Esophagus squamous epithelium (tissue), 5 donors: ENCODE measurements at places on chromosomes 1 and 21.

GRCh38 chr1:222768592-222768991 lies 31.6 kb downstream of the FAM177B start:
- DNase-seq: no peak

GRCh38 chr1:204872262-204872881 lies 1.7 kb downstream of the NFASC start:
- no peak for DNase-seq

GRCh38 chr1:212247179-212247721 lies 38.0 kb upstream of the PPP2R5A start:
- DNase-seq: no peak

GRCh38 chr1:31665234-31665878 lies 20.7 kb upstream of the PEF1 start:
- DNase-seq: no peak

DNA sequence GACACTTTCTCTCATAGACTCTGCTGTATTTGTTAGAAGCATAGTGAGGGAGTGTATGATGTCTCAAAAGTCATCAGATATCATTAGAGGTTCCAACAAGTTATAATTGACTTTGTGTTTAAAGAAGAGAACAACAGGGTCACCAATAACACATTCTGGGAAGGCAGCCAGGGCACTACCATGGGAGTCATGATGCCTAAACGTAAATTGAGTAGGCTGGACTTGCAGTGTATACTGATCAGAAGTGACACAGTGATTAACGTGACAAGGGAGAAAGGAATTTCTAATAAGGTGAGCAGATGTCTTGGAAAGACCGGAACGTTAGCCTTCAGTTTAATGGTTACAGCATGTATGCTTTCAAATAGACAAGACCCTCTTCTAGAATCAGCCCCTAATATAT lies 973.2 kb downstream of the NCAM2 start:
- no peak for DNase-seq

GRCh38 chr1:98739762-98740161 lies 78.2 kb downstream of the SNX7 start:
- DNase-seq: no peak

DNA sequence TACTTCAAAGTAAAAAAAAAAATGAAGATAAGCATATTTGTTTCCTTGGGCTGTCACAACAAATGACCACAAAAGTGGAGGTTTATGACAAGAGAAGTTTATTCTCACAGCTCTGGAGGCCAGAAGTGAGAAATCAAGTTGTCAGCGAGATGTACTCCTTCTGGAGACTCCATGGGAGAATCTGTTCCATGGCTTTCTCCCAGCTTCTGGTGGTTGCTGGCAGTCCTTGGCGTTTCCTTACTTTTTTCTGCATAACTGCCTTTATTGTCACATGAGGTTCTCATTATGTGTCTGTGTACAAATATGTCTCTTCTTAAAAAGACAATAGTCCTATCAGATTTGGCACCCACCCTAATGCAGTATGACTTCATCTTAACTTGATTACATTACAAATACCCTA lies 398.3 kb downstream of the KCNT2 start:
- no peak for DNase-seq

GRCh38 chr1:98294127-98294526 lies 367.4 kb upstream of the SNX7 start:
- no peak for DNase-seq

GRCh38 chr1:85314726-85315125 lies 38.3 kb upstream of the BCL10 start:
- no peak for DNase-seq

DNA sequence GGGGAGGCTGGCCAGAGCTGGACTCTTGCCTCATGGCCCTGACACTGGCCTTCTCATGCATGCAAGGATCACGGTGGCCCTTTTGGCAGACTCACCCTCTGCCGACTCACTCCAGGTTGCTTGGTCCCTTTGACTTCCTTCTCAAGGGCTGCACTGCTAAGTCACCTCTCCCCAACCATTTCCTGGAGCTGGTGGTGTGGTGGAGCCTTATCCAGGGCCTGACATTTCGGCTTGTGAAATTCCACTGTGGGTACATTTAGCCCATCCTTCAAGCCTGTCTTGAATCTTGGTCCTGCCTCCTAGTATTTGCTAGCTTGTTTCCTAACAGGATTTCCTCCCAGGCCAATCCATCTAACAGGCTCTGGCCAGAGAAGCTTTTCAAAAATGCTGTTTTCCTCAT lies 52.6 kb upstream of the JUN start:
- DNase-seq: no peak

DNA sequence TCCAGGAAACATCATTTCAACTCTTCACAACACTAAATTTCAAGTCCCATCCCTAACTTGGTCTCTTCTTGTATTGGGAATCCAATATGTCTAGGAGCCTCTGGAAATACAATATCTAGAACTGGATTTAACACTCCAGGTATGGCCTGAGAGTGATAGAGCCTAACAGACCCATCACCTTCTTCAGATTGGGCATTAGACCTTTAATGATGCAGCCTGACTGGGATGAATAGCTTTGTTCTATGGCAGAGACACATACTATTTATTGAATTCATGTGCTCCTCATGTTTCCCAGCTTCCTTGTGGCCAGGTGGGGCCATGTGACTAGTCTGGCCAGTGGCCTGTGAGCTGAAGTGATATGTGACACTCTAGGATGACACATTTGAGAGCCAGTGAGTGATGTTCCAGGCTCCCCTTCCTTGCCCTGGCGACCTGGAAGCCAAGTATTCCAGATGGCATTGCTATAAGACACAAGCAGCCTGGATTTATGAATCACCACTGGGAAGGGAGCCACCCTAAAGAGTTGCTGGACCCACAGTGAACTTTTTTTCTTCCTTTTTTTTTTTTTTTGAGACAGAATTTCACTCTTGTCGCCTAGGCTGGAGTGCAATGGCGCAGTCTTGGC lies 31.0 kb upstream of the POU3F1 start:
- no peak for DNase-seq

DNA sequence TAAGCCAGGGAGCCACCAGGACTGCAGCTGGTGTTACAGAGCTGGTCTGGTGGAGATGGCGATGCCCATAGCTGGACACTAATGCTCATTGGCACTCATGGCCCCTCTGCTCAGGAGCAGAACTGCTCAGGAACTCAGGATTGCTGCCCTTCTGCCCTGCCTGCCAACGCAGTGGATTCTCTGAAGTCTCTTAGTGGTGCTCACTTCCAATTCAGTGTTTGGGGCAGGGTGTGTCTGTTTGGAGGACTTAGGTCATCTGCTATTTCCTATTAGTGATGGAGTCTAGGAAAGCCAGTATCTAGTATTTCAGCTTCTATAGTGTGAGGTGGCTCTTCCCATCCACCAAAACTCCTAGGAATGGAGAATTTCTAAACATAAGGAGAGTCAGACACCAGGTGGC lies 29.1 kb downstream of the S100A10 start:
- DNase-seq: no peak

- no peak for DNase-seq
Observed at GRCh38 chr1:208767816-208768215, 523.6 kb upstream of the PLXNA2 start.

- no peak for DNase-seq
Observed at GRCh38 chr1:52674497-52675384, 23.4 kb downstream of the COA7 start.

GRCh38 chr1:15994081-15994480 lies 10.0 kb upstream of the SRARP start:
- no peak for DNase-seq

DNA sequence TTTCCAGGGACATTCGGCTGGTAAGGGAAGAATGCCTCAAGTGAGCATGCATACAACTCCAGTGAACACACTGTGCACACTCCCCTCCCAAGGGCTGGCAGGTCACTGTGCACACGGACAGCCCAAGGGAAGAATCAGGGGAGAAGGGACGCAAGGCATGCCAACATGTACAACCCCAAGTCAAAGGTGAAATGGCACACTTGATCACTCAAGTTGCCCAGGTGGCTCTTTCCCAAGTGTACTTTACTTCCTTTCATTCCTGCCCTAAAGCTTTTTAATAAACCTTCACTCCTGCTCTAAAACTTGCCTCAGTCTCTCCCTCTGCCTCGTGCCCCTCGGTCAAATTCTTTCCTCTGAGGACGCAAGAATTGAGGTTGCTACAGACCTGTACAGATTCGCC lies 13.5 kb upstream of the SLC1A7 start:
- DNase-seq: no peak

DNA sequence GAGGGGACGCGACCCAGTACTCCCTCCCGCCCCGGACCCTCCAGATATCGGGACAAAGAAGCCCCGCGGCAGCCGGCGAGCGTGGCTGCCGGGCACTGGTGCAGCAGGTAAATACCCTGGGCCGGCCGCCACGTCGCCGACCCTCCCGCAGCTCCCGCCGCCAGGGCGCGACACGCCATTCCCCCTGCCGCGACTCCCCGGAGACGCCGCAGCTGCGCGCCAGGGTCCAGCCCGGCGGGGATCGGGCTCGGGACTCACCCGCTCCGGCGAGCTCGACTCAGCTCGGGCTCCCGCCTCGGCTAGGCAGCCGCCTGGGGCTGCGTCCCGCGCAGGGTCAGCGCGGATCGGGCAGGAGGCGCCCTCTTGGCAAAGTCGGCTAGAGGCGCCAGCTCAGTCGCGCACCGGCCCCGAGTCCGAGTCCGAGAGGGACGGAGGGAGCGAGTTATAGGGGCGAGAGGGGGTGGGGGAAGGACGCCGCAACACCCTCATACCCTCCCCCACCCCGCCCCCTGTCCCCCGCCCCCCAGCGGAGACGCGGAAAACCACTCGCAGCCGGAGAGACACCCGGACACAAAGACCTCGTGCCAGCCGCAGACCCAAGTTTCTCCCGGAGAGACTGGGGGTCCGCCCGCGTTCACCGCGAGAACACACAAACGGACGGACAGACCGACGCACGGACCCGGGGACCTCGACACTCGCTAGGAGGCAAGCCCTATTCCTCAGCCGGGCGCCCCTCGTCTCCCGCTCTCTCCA lies 985 bp downstream of the SYT6 start:
- no peak for DNase-seq
